H9 (cell line): ENCODE measurements at places on chromosomes 13 and 19. TPM values are rescaled to one million over a fixed set of nuclear protein-coding genes. Genes with fewer than 3 reads are reported as not detected.

DNA sequence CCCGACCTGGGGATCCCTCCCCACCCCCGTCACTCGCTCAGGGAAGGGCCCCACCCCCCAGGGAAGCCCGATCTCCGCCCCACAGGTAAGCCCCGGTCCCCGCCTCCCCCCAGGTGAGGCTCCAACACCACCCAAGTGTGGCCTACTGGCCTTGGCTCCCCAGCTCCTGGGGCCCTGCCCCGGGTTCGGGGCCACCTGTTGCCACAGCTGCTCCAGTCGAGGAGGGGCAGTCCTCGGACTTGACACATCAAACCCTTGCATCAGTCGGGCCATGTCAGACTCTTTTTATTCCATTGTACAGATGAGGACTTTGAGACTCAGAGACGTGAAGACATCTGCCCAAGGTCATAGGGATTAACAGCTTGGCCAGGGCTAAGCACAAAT, 512 bp downstream of the CC2D1A start:
- DNase-seq = no peak

DNA sequence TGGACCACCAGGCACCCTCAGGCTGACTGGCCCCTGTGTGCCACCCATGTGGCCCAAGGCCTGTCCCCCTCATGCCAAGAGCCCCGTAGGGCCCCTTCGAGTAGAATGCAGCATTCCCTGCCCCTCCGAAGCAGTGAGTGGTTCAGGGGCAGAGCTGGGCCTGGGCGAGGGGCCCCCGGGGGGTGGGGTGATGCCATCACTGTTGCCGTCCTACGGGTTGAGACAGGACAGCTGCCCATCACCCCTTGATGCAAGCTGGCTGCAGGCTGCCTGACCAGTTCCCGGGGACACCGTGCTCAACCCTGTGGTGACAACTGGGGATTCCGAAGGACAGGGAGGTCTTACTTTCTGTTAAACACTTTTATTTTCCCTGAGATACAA, 4.7 kb downstream of the SBNO2 start:
- DNase-seq = no peak

GRCh38 chr19:46901701-46902401, 41.1 kb downstream of the ARHGAP35 start:
- no peak for DNase-seq

DNA sequence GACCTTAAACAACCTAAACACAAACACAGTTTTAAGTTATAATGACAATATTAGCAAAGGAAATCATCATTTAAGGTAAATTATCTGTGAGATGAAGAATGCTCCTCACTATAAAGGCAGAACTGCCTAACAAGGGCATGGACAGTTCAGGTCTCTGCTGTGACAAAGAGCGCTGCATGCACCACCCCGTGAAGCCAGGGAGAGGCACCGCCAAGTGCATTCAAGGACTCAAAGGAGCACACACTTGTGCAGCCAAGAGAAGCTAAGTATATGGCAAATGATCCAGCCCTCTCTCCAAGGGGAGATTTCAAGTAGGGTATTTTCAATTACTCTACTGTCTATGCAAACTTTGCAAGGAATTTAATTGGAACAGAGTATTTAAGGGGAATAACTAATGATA, 126.0 kb downstream of the RAP2A start:
- no peak for DNase-seq

GRCh38 chr19:54206831-54207177, 6.1 kb downstream of the RPS9 start:
- no peak for DNase-seq

- no peak for DNase-seq
Observed at GRCh38 chr13:23845105-23845725, 44.0 kb downstream of the MIPEP start.

DNA sequence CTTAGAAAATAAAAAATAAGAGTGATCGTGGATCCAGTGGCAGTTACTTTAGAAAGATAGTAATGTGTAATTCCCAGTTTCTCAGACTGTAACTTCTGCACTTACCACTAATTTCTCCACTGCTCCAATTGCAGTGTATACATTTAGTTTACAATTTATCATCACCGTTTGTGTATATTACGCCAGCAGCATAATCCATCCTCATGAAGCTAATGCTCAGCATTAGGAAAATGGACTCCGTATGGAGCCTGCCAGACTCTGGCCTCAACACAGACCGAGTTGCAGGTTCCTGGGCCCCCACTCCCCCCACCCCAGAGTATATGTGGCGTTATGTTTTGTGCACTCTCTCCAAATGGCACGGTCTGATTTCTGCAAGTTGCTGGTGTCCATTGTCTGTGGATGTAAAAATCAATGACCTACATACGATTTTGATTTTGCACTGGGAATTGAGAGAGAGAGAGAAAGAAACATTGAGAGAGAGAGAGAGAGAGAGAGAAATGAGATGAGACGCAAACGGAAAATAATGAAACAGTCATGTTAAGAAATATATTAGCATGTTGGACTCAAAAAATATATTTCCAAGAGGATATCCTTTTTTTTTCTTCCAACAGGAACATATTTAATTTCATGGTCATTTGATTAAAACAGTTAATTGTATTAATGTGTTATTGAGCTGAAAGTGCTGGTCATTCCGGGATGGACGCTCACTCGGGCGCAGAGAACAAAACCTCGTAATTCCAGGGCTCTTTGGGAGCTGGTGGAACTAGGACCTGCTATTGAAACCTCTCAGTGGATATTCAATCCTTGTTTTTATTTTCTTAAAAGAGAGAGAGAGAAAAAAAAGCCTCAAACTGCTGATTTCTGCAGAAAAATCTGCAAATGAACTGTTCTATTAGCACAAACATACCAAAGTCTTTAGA, 278.8 kb downstream of the TSHZ3 start:
- DNase-seq = no peak

GRCh38 chr13:66530686-66531085, 699.5 kb downstream of the PCDH9 start:
- DNase-seq = no peak

- no peak for DNase-seq
Observed at GRCh38 chr13:101155920-101156319, 260.4 kb downstream of the NALCN start.

GRCh38 chr19:45177817-45178261, at the start of gene TRAPPC6A:
TRAPPC6A (minus strand) TSS chr19:45178237; CDS start chr19:45178218, 19 bp downstream.
- DNase-seq = no peak

DNA sequence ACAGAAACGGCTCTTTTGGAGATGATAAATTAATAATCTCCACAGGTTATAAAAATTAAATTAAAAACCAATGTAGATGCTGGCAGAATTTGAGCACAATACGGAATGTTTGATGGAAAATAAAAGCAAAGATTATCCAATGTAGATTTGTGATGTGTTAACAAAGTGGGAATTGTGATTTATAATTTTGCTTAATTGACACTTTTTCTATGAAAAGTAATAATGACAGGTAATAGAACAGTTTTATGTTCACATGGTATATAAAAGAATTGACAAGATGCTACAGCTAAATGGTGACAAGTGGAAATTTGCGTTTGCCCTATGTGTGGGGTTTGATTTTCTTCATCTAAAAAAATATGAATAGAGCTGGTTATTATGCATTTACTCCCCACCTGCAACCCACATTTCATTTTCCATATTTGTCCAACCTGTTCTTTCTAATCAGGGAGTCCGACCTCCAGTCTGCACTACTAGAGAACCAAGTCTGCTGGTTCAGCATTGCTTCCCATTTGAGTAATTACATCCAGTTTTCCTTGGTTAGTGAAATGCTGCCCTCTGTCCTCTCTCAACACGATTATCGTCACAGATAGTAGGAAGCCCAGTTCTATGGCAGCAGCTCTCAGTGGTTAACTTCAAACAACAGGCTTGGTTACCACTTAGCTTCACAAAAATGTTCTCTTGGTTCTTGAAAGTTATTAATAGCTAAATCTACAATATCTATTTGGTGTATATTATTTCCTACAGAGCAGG, 61.4 kb upstream of the SLITRK1 start:
- DNase-seq = no peak

GRCh38 chr13:76692346-76692745, 193.9 kb downstream of the KCTD12 start:
- no peak for DNase-seq

SUPT5H gene
- total RNA-seq = 141 and 145 TPM in 2 replicates

PSG6 gene
- not detected in 2 replicates for total RNA-seq

PCDH17 gene
- total RNA-seq = 0.37 and 0.52 TPM in 2 replicates

RAB3A gene
- total RNA-seq = 6.8 and 8.5 TPM in 2 replicates
